ENCODE measurements at places on chromosomes 4 and X. TPM values are rescaled to one million over a fixed set of nuclear protein-coding genes. Genes with fewer than 3 reads are reported as not detected.

The ABLIM2 gene
- 49.8 TPM for polyA plus RNA-seq

The ARHGAP6 gene
- 3.3 TPM for polyA plus RNA-seq

The MAGEA2 gene
- not detected for polyA plus RNA-seq

The COX7B2 gene
- polyA plus RNA-seq = not detected
